Stimulated activated CD4-positive, alpha-beta T cell treated with anti-CD3 and anti-CD28 coated beads, Interleukin-12 subunit alpha, Interleukin-12 subunit beta, amount 100 ng/mL, for 48 hours (primary cell): ENCODE measurements at places on chromosomes 3 and 15.

GRCh38 chr15:40754883-40755811 is at the start of gene RMDN3:
RMDN3 (minus strand) TSS chr15:40755254; CDS start chr15:40754783, 471 bp downstream.
- DNase-seq, result peak; percentile 92

GRCh38 chr15:69748131-69748530 is 295.5 kb downstream of the RPLP1 start:
- DNase-seq, result no peak

DNA sequence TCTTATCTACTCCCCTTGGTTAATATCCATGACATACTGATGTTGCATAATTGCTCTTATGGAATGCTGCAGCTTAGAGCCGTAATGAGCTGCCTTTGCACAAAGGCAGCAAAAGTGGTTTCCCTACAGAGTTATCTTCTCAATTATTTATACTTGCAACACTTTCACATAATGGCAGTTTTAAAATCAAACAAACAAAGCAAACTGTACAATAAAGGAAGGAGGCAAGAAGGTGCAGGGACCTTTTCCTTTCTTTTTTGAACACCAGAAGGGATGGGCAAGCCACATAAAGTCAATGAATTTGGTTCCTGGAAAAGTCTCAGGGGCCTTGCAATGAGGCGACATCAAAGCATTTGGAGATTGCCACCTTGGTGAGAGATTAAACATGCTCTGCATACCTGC is 188.0 kb downstream of the MEIS2 start:
- no peak for DNase-seq

- no peak for DNase-seq
These were observed 41.8 kb downstream of the ZNF609 start for GRCh38 chr15:64502151-64502550.

DNA sequence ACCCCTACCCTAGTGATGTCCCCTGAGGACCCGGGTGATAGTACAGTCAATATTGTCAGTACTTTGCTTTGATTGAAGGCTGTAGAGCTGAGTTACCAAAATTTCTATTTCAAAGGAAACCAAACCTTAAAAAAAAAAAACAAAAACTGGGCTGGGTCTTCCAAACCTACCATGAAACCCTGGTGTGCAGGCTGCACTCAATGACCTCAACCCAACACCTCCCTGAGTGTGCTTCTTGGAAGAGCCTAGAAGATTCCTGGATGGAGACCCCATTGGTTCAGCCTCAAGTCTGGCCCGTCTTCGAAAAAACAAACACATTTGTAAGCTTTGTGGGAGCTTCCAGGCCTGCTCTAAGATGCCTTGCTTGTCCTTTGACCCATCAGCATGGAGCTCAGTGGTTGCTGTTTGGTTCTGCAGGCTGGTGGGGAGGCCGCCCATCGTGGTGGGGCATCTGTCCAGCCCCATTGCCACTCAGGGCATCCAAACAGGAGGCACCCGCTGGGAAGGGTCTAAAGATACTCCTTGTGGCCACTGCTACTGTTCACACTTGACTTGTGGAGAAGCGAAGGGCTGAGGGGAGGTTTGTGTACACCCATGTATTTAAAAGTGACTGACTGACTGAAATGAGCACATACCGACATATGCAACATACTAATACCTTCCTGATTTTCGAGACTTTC is 32.2 kb downstream of the CRTAP start:
- no peak for DNase-seq

DNA sequence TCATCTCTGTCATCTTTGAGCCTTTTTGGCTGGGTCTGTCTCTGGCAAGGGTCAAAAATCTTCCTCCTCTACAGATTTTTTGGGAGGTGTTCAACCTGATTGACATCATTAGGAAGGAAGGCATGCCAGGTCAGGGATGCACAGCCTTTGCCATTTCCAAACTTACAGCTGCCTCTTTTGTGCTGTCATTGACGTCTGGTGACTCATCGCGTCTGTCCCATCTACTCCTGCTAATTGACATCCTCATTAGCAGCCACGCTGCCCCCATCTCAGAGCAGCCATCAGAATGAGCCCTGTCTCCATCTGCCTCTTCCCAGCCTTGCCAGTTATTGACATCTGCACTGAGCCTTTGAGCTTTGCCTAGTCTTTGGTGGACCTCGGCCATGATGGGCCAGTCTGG is 53.0 kb downstream of the PDIA5 start:
- DNase-seq, result no peak

DNA sequence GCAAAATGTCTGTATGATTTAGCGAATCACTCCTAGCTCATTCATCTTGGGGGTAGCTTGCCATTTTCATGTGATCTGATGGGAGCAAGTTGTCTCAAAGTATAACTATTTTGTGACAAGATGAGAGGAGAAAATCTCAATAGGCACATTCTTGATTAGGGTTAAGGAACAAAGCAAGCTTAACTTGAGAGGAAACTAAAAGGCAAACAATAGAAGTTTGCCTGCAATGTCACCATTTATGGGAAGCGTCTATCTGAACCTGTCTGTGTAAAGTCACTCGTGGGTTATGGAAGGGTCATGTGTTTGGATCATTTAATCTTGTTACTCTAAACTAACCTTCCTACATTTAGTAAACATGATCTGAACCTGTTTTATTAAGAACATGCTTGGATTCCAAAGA is 232.5 kb downstream of the CDIN1 start:
- DNase-seq, result no peak
